ENCODE measurements at places on chromosomes 5 and 9.
A peak's percentile ranks its signal among the peaks of the same experiment; 100 is the strongest.

DNA sequence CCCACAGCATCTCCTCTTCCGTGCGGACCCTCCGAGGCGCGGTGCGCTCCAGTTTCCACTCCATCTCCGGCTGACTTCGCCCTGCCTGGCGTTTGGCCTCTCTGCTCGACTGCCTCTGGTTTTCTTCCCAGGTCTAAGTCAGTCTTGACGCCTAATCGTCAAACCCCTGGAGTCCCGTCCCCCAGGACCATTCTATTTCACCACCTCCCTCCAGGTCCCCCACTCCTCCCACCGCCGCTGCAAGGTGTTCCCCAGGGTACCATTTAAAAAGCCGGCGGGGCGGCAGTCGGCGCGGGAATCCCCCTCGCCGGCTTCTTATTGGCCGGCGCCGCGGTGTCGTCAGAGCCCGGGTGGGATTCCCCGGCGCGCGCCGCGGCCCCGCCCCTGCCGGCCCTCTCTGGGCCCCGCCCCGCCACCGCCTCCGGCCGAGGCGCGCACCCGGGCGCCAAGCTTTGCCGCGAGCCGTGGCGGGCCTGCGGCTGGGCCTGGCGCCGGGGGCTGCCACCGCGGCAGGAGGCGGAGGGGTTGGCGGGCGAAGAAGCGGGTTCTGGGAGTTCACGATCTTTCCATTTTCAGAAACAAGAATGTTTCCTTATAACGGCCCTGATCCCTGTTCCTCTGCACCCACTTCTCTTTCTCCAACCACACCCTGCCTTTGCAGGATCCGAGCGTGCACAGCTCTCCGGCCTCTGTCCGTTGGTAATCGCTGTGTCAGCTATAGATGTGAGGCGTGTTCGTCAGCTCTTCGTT, at the start of gene CDC20B:
Gene CDC20B, minus strand, starts transcription at position 241 of the 750 bp plus-strand sequence. Its CDS starts 177 bp downstream, at position 64.
- DNase-seq = peak; percentile 92

DNA sequence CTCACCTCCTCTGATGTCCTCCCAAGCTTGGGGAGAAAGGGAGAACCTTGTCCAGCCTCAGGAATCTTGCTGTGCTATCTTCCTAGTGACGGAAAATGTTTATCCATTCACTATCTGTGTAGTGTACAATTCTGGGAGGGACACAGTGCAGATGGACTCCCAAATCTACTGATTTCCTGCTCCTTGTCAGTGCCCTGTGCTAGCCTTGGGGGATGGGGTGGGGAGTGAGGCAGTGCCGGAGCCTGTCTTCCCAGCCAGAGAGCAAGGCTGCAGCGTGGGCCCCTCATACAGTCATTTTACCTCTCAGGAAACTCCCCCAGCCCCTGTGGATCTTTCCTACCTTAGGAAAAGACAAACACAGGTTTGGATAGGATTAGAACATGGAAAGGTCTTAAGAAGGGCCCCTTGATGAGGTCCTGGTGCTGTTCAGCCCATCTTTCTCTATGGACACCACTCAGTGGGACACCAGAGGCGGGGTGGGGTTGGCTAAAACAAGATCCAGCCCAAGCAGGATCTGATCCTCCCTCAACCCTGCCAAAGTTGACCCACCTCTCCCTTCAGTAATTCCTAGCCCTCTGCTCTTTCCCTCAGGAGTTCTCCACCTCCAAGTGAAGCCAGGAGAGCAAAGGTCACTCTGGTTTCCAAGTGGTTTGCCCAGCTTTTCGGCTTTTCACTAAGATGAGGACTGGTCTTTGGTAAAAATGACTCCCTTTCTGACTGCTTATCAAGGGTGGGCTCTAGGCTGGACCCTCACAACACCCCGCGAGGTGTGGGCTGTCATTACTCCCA, 3.4 kb downstream of the DOLK start:
- no peak for DNase-seq

- no peak for DNase-seq
These were observed 95.1 kb upstream of the ITGA1 start for GRCh38 chr5:52692606-52693005.

- no peak for DNase-seq
These were observed 13.3 kb upstream of the BTNL3 start for GRCh38 chr5:180975338-180975737.

- DNase-seq = no peak
These were observed 391.9 kb upstream of the PRR16 start for GRCh38 chr5:120072068-120072761.

DNA sequence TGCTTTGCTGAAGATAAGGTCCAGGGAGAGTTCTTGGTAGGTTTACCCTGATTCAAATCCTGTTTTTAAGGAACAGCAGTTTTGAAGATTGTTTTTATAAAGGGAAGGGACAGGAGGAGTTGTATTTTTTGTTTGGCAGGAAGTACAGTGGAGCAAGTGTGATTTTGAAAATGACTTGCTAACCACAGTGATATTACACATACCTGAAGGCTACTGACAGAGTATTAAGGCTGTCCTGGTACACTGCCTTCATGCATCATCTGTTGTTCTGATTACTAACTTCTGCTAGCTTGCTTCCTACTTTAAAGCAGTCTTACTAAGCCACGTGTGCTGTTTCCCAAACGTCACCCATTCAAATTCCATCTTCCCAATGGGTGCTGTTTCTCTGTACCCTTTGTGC, 559.5 kb upstream of the SGCD start:
- DNase-seq = no peak

GRCh38 chr5:66415208-66415607, 181.0 kb upstream of the MAST4 start:
- DNase-seq = no peak

GRCh38 chr5:87432460-87432859, 19.7 kb upstream of the CCNH start:
- no peak for DNase-seq

DNA sequence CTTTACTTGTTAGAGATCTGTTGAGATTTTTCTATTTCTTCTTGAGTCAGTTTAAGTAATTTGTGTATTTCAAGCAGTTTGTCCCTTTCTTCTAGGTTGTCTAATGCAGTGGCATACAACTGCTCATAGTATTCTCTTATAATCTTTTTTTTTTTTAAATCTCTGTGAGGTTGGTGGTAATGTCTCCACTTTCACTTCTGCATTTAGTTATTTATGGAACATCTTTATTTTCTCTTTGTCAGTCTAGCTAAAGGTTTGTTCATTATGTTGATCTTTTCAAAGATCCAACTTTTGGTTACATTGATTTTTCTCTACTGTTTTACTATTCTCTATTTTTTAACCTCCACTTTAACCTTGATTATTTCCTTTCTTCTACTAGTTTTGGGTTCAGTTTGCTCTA, 13.8 kb downstream of the FOXE1 start:
- no peak for DNase-seq

GRCh38 chr9:94034511-94034910, 49.8 kb upstream of the PTPDC1 start:
- DNase-seq = no peak

DNA sequence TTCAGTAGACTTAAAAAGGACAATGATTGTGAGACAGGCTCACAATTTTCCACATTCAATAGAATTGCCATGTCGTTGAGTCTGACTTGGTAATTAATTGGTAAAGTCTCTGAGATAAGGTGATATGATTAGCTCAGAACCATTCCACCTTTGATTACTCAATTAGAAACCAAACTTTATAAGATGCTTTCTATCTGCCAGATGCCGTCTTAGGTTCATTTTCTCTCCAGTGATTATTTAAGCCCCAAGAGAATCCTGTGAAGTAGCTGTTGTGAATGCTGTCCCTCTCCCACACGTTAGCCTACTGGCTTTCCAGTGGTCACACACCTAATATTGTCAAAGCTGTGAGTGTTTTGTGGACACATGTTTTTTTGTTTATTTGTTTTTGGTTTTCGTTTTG, 528.9 kb upstream of the ZNF462 start:
- no peak for DNase-seq

DNA sequence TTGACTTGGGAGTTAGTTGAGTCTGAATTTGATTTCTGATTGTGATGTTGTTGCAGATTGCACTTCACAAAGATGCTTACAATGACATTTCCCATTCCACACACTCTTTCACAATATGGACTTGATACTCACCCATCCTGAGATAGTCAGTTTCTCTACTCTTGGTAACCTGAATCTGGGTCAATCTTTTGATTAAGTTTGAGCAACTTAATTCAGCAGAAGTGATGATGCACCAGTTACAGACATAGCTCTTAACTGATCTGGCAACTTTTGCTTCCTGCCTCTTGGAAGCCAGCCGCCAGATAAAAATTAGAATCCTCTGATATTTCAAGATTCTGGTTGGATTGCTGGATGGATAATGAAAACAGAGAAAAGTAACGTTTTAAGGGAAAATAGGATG, 79.7 kb upstream of the OSMR start:
- no peak for DNase-seq

GRCh38 chr5:52673495-52673894, 114.2 kb upstream of the ITGA1 start:
- no peak for DNase-seq

DNA sequence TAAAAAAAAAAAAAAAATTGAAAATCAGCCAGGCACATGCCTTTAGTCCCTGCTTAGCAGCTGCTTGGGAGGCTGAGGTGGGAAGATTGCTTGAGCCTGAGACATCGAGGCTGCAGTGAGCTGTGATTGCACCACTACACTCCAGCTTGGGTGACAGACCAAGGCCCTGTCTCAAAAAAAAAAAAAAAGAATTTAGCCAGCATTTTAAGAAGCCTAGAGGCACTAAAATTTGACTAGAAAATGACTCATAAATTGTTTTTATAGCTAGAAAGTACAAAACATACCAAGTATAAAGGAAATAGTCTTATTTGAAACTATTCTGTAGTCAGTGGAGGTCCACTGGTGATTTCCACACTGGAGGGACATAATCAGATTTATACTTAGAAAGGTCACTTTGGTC, 17.5 kb downstream of the LRRC70 start:
- DNase-seq = no peak

DNA sequence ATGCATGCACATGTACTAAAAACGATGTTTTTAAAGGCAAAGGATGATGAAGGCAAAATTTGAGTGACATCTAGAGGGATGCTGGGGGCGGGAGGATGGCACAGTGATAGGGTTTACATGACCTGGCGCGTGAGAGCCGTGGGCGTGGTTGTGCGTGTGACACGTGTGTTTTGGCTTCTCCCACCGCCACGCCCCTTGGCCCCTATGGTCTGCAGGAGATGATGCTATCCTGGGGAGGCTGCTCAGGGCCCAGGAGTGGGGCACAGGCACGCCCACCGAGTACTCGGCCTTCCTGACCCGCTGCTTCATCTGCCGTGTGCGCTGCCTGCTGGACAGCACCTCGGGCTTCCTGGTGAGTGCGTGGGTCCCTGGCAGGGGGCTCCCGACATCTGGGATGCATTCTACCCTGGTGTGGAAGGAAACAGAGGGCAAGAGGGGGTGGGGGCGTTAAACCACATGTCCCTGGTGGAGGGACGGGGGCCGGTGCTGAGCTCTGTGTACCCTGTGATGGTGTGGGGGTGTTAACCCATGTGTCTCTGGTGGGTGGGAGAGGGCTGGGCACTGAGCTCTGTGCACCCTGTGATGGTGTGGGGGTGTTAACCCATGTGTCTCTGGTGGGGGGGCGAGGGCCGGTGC, 19.2 kb upstream of the EXOC3 start:
- DNase-seq = no peak

DNA sequence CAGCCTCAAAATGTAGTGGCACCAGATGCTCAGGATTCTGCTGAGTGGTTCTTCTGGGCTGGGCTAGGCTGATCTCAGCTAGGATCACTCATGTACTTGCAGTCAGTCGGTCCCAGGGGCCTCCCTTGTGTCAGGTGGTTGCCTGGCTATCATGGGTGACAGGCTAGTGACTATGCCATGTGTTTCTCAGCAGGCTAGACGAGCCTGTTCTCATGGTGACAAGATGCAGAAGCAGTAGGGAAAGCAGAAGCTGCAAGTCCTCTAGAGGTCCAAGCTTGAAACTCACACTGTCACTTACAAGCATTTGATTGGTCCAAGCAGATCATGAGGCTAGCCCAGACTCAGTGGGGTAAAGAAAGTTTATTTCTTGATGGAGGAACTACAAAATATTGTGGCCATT, 15.2 kb upstream of the KCNMB1 start:
- no peak for DNase-seq

DNA sequence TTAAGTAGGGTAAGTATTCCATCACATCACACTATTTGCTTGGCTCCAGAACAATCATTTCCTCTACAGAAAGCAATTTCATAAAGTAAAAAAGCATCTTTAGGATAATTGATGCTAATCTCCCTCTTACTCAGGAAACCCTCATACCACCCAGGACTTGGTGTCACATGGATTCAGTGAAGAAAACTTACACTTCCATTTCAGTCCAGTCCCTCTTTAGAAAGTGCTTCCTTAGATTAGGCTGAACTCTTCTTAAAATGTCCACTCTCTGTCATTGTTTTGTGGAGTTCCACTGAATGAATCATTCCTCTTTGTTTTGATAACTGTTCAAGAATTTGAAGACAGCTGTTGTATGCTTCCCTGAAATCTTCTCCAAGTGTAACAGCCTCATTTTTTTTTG, 144.0 kb upstream of the ZNF462 start:
- DNase-seq = no peak

Data from kidney (tissue), 22 donors.